Adrenal gland (tissue), 19 donors: ENCODE measurements at places on chromosomes 3 and 15. TPM values are rescaled to one million over a fixed set of nuclear protein-coding genes. Genes with fewer than 3 reads are reported as not detected.

DNA sequence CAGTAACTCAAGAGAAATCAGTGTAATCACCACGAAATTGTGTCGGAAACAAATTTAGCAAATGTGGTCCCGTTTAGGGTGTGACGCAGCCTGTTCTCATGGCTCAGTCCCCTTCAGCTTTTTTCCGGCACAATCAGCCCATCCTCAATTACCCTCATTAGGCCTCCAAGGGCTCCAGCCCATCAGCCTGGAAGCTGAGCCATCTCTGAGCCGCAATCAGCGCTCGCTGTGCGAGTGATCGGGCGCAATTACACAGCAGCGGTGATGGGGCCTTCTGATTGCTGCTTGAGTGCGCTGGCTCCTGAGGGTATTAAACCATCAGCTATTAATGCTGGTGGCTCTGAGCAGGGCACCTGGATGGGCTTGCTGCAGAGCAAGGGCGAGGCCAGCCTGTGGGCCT lies 55.6 kb downstream of the PLXNA1 start:
- no peak for DNase-seq

DNA sequence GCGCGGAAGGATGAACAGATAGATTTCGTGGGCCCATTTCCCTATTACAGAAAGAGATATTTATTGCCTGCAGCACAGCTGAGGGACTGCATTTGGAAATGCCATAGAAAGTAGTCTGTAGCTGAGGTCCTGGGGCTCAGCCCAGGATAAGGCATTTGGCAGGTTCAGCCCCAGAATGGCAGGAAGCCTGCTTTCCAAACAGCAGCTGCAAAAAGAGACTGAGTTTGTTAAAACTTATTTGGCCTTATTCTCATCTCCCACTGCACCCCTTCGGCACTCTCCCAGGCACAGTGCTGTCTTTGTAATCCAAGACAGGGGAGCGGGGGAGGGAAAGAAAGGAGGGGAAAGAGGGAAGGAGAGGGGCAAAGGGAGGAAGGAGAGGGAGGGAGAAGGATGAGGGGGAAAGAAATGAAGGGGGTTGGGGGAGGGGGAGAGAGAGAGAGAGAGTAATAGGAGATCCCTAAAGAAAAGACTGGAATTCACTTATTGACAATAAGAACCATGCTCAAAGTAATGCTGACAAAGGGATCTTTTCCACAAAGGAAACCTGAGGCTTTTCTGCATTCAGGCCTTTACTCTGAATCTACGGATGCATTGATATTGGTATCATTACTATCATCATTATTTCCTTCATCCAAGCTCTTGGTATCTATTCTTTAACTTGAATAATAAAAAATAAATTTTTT lies 94.0 kb upstream of the LRRN1 start:
- DNase-seq, result no peak

DNA sequence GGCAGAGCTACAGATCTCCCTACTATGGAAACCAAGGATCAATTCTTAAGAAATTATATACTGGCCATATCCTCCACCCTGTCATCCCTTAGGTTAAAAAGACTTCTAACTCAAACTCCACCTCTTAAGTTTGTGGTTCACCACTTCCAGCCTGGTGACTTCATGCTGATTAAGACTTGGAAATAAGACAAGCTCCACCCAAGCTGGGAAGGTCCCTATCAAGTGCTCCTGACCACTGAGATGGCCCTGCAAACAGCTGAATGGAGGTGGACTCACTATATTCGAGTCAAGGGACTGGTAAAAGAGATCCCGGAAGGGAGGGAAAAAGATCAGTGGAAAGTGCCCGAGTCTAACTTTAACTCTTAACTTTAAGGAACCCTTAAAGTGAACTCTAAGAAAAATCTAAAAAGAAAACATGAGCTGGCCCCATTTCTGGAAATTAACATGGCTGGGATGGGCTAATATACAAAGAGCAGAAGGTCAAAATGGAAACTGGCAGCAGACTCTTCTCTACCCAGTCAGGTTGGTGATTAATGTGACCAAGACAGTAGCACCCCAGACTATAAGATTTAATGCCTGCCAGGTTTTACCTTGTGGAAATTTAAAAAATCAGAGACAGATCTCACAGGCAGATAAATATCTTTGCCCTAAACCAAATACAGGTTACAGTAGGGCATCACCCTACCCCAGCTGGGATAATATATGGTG lies 43.9 kb downstream of the PPCDC start:
- no peak for DNase-seq

DNA sequence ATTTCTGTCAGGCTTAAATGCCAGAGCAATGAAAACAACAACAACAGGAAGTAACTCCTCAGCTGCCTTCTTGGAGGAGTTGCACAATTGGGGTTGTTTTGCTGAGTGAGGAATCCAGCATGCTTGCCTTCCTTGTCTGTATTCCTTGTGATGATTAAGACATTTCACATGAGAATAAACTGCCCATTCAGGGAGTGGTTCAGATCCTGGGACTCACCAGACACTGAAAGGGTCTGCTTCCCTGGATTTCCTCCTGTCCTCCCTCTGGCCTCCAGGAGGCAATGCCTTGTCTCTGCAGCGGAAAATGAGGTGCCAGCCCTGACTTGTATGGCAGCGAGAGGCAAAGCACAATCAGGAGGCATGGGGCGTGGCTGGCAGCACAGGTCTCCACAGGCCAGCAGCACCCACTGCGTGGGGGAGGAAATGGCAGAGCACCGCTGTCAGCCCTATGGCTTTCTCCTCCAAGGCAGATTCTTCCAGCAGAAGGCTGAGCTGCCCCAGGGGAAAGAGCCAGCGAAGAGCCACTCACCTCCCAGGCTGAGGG lies 41.5 kb downstream of the RBP2 start:
- DNase-seq, result peak; percentile 17

PLXNA1 gene
- polyA plus RNA-seq, result 10.3 TPM

DNA sequence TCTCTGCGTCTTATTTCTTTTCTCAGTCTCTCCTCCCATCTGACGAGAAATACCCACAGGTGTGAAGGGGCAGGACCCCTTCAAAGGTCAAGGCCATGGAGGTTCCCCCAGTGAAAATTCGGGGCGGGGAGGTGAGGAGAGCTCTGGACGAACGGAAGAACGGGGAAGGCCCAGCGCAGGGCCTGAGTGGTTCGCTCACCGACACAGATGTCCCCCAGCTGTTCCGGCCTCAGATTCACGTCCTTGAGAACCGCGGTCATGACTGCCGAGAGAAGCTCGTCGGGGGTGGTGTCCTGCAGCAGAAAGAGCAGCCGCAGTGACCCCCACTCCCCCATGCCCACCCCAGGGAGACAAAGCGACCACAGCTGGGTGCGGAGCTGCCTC lies 542 bp downstream of the ACAA1 start:
- DNase-seq, result peak; percentile 70

GRCh38 chr3:107907996-107908395 lies 182.8 kb downstream of the CD47 start:
- no peak for DNase-seq

RTP4 gene
- polyA plus RNA-seq, result 3.5 TPM

DNA sequence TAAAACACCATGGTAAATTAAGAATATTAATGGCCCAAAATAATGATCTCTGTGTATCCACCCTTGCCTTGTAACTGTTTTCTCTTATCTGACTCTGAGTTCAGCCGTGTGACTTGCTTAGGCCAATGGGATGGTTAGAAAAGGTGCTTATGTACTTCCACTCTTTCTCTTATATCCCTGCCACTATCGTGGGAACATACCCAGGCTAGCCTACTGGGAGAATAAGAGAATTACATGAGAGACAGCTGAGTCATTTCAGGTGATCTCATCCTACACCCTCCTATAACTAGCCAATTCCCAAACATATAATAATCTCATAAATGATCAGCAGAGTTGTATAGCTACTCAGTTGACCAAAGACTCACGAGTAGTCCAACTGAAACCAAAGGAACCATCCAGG lies 98.3 kb upstream of the ABI3BP start:
- DNase-seq, result no peak

RAD51 gene
- not detected for polyA plus RNA-seq

- DNase-seq, result no peak
Observed at GRCh38 chr15:38504680-38505467, 50.9 kb downstream of the FAM98B start.

DNA sequence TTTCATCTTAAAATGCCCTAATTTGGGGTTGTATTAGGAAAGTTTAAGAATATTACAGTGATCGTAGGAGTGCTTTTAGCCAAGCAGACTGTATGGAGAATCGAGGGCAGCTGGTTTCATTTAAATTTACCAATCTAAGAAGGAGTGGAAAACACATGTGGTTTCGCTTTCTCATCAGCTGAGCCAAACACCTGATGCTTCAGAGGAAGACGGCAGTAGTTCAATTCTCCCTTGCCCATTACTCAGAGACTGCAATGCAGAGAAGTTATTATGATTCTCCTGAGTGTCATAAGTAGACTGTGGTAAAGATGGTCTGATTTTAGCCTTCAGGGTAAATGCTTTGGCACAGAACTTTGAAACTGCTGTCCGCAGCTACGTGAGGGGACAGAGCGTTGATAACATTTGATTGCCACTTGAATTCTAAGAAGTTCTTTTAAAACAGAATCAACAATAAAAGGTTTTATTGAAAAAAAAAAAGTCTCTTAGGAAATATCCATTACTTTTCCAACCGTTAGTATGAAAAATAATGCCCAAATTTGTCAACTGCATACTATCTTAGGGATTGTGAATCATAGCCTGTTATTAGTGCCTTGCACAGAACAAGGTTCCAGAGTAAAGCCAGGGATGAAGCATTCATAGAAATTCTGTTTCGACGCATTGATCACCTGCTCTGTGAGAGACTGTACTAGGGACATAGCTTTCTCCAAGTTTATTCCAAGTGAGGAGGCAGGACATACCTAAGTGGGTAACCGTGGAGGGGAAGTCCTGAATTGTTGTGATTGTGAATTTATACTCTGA lies 25.6 kb downstream of the LYSMD4 start:
- no peak for DNase-seq

DNA sequence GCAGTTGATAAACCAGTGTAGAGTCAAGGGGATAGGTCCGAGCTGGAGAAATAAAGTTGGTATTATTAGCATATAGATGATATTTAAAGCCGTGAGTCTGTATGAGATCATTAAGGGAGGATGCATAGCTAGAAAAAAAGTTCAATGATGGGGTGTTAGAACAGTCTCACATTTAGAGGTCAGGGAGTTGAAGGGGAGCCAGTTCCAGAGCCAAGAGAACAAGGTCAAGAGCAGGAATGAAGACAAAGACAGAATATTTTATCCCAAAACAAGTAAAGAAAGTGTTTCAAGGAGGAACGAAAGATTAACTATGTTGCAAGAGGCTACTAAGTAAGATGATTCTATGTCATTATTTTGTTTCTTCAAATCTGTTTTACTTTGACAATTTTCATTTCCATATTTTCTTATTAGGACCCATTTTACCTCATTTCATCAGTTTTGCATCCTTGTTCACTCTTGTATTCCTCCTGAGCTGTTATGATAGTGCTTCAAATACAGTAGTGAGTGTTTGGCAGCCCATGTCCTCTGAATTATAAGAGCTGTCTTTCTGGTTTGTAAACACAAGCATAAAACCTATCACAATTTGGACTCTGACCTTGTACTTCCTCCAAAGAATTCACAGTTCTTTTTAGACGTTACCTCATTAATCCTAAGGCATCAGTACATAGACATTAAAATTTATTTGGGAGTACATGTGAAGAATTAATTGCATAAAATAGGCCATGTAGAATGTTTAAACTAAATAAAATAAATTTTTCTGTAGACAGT lies 695.7 kb upstream of the NECTIN3 start:
- no peak for DNase-seq

SERPINI2 gene
- polyA plus RNA-seq, result not detected

GRCh38 chr15:71198846-71199245 lies 83.6 kb downstream of the THSD4 start:
- DNase-seq, result no peak

TMOD2 gene
- polyA plus RNA-seq, result 4.1 TPM

EPHA6 gene
- 0.07 TPM for polyA plus RNA-seq

DNA sequence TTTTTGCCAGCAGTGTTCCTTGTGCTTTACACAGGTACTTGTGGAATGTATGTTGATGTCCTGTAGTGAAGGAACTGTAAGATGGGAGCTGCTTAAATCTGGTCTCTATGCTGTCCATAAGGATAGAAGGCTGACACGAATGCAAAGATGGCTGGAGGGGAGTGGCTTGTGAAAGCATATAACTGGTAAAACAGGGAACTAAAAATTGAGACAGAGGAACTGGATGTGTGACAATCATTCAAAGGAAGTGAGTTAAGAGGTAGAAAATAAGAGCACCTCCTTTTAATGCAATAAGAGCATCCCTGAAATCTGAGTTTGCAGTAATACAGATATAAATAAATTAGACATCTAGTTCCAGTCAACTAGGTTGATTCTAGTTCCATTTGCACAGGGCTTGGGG lies 35.2 kb downstream of the RNF13 start:
- no peak for DNase-seq

DNA sequence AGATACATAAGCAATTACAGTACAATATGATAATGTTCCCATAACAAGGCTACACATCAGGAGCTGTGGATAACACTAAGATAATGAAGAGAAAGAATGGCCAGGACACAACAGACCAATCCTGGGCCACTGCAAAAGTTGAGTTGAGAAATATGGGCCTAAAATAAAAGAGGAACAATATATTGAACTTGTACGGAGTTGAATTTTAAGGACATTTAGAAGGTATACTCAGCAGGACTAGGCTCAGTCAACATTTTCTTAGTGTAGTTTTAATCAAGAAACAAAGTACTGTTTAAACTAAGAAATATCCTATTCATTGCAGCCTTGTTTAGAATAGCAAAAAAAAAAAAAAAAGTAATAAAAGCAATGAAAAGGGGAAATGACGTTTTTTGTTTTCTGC lies 24.3 kb downstream of the HERC1 start:
- no peak for DNase-seq

DNA sequence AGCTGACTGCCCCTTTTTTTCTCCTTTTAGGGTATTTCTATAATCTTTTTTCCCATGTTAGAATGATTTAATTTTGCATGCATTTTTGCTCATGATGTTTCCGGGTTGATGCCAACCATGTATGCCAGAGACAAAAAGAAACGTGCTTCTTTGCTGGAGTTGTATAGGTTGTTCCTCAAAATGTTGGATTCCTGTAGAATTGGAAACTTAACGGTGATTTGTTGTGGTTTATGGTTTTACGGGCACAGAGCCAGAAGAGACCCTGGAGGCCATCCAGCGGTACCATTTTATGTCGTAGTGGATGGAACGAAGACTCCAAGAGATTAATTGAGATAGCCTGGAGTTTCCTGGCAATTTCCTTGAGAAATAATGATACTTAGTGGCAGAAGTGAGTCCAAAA lies 481.5 kb upstream of the RGMA start:
- no peak for DNase-seq

RAB7A gene
- polyA plus RNA-seq, result 446 TPM

AMOTL2 gene
- polyA plus RNA-seq, result 15.4 TPM

TGM4 gene
- 0.10 TPM for polyA plus RNA-seq

GRCh38 chr3:100756441-100756840 lies 47.1 kb downstream of the TFG start:
- DNase-seq, result no peak

- DNase-seq, result no peak
Observed at GRCh38 chr3:7787871-7788828, 713.5 kb upstream of the LMCD1 start.

DNA sequence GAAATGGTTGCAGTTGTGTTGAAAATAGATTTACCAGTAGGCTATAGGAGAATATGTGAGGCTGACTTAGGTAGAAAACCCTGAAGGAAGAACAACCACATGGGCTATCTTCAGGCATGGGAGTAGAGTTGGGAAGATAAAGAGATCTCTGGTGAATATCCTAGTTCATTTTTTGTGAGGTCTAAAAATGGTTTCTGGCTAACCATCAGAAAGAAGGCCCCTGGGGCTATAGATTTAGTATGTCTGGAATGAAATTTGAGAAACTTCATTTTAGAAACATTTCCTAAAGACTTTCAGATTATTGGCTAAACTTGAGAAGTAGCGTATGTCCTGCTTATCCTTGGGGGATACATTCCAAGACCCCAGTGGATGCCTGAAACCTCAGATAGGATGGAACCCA lies 148.2 kb downstream of the NAALADL2 start:
- no peak for DNase-seq
